ENCODE measurements at places on chromosomes 4 and X.

GRCh38 chr4:40548256-40548655, 81.4 kb downstream of the RBM47 start:
- no peak for DNase-seq

DNA sequence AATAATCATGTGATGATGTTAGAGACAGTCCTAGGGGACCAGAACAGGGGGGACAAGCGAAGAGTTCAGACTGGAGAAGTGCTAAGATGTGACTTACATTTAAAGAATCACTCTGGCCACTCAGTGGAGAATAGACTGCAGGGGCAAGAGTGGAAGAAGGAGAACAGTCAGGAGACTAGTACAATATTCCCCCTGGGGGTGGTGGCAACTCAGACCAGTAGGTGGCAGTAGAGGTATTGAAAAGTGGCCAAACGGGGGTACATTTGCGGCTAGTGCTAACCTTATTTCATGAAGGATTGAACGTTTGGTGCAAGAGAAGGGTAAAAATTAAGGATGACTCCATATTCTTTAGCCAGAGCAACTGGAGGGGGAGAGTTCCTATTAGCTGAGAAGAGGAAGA, 2.7 kb upstream of the BMX start:
- DNase-seq = no peak

DNA sequence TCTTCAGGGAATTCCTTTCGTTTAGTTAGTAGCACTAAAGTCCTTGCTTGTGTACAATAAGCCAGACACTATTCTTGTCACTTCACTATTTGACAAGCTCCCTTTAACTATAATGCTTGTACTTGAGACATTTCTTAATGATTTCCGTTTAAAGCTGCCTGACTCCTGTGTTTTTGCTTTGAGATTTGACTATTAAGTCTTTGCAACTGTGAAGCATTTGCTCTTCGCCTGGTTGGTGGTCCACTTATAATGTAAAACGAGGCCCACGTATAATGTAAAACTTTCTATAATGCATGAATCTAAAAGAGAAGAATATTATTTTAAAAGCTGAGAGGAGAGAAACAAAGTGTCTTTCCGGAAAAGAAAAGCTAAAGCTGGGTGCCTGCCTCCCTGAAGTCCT, 204.1 kb upstream of the FAM47C start:
- no peak for DNase-seq

GRCh38 chrX:154748712-154749339, 2.1 kb downstream of the GAB3 start:
- no peak for DNase-seq

- DNase-seq = no peak
Measured at GRCh38 chrX:117002981-117003380, 540.2 kb upstream of the CT83 start.

DNA sequence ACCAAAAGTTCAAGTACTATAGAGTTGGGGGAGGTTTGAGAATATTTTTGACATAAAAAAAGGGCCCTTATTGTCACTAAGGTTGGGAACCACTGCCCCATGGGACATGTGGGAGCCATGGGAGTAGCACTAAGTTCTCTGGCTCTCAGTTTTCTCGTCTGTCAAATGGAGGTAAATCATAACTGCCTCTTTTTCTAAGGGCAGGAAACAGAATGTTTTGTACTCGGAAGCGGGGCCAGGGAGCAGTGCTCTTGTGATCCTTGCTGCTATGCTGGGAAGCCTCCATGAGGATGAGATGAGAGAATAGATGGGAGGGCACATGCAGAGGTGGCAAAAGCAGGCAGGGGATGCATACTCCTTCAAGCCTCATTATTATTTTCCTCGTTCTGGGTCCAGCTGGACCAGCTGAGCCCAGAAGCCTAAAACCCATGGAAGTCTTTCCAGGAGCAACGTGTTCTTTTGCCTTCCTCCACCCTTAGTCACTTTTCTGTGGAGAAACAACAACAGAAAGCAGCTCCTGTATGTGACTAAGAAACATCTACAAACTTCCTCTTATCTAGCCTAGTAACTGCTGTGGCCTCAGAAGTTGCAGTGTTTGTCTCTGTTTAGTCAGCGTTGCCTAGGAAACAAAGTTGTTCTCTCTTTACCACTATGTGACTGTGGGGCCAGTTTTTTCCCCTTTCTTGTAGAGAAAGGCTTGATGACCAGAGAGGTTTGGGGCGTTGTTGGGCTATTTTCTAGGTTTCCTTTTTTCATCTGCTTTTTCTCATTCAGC, 64.8 kb downstream of the TSC22D3 start:
- DNase-seq = peak; percentile 46

DNA sequence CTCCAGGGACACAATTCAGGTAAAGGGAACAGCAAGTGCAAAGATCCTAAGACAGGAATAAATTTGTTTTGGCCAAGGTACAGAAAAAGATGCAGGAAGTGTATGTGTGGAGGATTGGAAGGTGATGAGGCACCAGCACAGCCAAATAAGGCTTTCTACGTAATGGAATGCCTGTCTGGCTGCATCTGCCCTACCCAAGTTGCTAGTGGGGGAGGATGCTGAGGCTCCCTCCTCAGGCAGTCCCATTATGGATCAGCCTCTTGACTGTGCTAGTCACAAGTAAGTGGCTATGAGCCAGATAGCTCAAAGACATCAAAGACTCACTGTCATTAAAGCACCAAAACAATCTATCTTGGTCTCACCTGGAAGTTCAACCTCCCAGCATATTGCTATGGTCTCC, 300.9 kb upstream of the FAT4 start:
- DNase-seq = no peak

- no peak for DNase-seq
Measured at GRCh38 chr4:185247151-185247550, 37.8 kb downstream of the SNX25 start.

- no peak for DNase-seq
Measured at GRCh38 chrX:8323356-8323755, 141.3 kb upstream of the VCX3B start.

- DNase-seq = no peak
Measured at GRCh38 chrX:135522878-135523693, 2.6 kb downstream of the INTS6L start.

DNA sequence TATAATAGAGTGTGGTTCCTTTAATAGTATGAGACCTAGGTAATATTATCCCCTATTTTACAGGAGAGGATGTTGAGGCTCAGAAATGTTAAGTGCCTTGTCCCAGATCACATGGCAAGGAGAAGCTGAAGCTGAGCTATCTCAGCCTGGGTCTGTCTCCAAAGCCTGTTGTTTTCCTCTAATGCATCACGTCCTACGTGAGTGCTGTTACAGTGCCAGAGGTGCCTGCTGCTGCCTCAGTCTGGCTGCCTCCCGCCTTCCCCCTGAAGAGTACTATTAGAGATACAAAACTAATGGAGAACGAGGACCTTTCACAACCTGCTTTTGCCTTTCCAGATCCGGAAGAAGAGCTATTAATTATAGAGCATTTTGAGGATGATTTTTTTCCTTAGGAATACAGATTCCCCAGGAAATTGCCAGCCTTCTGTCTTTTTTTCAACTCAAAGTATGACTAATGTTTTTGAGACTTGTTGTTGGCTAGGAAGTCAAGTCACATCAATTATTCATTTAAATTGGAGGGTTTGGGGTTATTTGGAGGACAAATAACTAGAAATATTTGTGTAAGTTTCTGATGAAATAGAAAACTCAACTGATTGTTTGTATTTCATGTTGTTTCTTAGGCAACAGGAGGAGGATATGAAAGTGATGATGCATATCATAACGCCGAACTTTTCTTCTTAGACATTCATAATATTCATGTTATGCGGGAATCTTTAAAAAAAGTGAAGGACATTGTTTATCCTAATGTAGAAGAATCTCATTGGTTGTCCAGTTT, 43.9 kb upstream of the MTMR1 start:
- DNase-seq = no peak

DNA sequence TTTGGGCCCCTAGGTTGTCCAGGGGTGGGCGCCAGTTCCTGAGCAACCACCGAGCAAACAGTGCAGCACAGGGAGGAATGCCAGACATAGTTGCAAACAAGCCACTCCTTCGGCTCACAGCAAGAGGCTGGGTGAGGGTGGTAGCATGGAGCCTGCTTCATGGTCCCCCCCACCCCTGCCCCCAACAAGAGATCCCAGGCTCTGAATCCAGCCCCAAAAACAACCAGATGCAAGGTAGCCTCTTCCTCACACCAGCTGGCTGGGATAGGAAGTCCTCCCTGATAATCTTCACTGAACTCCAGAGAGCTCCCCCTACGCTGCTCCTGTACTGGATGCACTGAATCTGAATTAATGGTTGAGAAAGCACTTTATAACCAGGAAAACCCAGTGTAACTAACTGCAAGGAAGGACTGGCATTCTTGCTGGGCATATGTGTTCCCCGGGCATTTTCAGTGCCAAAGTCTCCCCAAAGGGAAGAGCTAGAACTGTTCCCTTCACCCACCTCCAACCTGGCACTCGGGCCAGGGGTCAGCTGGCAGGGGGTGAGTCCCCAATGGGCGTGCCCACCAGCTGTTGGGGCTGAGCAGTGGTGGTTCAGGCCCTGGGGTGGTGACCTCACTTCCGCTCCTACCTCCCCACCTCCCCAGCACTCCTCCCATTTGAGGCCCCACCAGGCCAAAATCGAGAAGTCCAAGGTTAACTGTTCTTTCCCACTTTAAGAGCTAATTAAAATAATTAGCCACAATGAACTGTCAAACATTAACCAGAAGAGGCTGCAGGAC, 1.5 kb downstream of the ELF4 start:
- no peak for DNase-seq

GRCh38 chrX:137352101-137352660, 213.7 kb upstream of the ZIC3 start:
- DNase-seq = no peak

DNA sequence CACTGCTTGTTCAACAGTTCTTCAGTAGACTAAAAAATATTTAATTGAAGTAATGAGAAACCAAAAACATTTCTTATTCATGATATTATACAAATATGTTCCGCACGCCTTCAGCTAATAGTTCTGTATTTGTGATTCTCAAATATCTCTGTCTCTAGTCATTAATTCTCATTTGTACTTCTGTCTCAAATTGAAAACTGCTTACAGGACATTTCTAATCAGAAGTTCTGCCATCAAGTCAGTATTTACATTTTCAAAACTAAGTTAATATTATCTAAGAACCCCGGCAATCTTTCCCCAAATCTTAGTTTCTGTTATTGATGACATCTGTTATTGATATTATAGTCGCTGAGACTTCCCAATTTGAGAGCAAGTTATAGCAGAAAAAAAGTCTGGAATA, 78.6 kb upstream of the PGRMC2 start:
- DNase-seq = no peak

GRCh38 chr4:129532573-129532972, 436.6 kb downstream of the C4orf33 start:
- DNase-seq = no peak

GRCh38 chr4:66555301-66555700, 885.0 kb upstream of the EPHA5 start:
- DNase-seq = no peak

GRCh38 chrX:6568031-6568430, 33.1 kb upstream of the VCX3A start:
- no peak for DNase-seq

DNA sequence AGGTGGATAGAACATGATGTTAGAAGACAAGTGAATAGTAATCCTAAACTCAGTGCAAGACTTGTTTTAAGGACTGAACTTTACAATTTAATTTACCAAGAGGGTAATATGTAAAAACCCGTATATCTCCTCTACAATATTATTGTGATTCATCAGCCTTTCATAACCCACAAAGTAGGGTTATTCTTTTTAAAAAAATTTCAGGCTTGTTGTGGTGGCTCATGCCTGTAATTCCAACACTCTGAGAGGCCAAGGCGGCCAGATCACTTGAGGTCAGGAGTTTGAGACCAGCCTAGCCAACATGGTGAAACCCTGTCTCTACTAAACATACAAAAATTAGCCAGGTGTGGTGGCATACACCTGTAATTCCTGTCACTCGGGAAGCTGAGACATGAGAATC, 7.2 kb downstream of the IBSP start:
- DNase-seq = no peak

GRCh38 chr4:120683897-120684540, 238.5 kb downstream of the PRDM5 start:
- DNase-seq = no peak

DNA sequence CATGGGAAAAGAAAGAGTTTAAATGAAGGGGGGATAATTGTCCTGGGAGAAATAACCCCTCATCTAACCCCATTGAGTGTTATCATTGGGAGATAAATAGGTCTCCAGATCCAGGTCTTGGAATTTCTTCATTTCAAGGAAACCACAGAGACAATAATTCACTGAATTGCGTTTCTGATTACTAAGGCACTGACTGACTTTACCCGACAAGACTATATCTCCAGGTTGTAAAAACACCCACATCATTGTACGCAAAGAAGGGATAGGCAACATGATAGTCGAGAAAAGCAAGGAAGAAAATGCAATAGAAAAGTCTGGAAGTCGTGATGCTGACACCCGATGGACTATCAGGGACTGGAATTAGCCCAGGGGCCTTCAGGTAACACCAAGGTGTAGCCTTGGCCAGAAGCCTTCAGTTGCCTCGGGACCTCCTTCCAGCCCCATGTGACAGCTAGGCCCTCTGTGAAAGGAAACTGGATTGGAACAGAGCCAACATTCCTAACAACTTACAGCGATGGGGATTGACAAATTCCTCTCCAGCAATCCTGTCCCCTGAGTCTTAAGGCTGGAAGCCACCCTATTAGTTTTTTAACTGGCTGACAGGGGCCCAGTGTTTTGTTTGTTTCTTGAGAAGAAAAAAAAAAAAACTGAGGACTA, 46.5 kb upstream of the RAB9B start:
- DNase-seq = no peak

DNA sequence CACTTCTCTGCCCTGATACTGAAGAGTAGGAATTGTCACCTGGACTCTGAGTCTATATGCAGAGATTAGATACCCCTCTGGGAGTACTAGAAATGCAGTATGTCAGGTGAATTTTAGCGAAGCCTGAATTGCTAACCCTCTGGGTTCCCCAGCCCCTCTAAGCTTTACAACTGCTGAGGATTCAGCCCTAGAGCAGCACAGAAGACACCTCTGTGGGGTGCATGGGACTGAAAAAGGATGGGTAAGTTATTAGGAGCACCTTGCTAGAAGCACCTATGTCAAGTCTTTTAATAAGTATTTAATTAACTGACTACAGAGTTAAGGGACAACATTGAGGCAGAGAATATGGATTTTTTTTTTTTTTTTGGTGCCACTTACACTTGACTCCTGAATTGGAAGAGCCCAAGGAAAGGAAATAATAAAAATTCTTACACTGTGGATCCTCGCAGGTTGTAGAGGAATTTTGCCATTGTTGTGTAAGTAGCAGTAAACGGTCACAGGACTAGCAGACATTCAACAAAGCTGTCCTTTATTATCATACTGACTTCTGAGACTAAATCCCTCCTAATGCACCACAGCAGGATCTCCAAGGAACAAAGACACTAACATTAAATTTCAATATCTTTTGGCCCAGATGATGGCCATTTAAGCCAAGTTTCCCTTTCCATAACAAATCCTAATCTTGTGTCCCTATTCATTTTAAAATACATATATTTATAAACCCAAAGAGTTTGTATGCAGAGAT, 253.2 kb downstream of the ANKRD50 start:
- no peak for DNase-seq

Measured in smooth muscle cell of the brain vasculature (primary cell).